NCI-H460 (cell line): ENCODE measurements at places on chromosomes 16 and 17. TPM values are rescaled to one million over a fixed set of nuclear protein-coding genes. Genes with fewer than 3 reads are reported as not detected.

GRCh38 chr17:75749545-75750389 lies 15.2 kb downstream of the GALK1 start:
- peak; percentile 71 for DNase-seq

DNA sequence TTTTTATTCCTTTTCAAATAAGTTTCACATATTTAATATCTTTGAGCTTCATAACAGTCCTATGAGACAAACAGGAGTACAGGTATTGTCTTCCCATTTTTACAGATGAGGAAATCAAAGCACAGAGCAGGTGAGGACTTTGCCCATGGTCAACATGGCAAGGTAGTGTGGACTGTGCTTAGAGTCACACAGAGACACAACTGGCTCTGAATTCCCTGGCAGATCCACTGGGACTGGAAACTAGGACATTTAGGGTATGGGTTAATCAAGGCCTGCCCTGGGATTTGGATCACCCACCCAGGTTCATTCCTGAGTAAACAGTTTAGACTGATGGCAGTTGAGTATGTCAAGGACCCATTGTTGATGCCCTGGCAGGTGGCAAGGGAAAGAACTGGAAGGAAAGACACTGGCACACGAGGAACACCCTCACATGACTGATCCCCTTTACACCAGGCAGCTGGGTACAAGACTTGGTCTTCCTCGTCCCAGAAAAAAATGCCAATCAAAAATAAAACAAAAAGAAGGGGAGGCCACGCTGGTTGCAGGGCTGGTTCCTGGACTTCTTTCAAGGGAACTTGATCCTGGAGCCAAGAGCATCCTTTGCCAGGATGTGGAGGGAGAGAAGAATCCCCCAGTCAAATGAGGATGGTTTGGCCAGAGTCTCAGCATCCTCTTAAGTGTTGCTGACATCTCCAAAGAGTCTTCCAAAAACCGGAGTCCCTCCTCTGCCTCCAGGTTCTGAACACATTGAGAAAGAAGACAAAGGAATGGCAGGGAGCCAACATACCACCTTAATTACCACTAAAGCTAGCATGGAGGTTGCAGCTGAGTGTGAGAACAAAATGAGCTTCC lies 34.9 kb downstream of the CHD9 start:
- no peak for DNase-seq

GRCh38 chr16:55938126-55938525 lies 63.0 kb upstream of the CES5A start:
- DNase-seq = no peak

DNA sequence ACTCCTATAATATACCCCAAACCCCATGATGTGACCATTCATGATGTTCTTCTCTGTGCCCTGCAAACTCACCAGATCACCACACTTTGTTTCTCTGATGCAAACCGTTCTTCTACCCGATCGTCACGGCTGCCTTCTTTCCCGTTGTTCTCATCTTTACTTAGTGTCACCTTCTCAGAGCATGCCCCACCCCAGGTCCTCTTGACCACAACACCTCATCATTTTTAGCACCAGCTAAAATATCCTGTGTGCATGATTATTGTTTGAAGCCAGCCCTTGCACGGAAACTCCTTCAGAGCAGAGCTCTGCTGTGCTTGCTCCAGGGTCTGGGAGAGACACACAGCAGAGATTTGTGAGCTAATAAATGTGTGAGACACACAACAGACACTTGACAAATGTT lies 38.9 kb upstream of the CREBBP start:
- no peak for DNase-seq

GRCh38 chr16:28267356-28267755 lies 25.0 kb upstream of the SBK1 start:
- no peak for DNase-seq

GRCh38 chr17:28285965-28286364 lies 33.0 kb upstream of the TMEM97 start:
- no peak for DNase-seq

- no peak for DNase-seq
Observed at GRCh38 chr16:48057048-48057447, 98.7 kb downstream of the ABCC12 start.

GRCh38 chr16:28984619-28985135 lies at the start of gene LAT:
TSS of gene LAT (plus strand) at chr16:28985052. CDS start at chr16:28985418, 366 bp downstream.
- no peak for DNase-seq

- no peak for DNase-seq
Observed at GRCh38 chr16:10610499-10611184, 30.2 kb upstream of the EMP2 start.

DNA sequence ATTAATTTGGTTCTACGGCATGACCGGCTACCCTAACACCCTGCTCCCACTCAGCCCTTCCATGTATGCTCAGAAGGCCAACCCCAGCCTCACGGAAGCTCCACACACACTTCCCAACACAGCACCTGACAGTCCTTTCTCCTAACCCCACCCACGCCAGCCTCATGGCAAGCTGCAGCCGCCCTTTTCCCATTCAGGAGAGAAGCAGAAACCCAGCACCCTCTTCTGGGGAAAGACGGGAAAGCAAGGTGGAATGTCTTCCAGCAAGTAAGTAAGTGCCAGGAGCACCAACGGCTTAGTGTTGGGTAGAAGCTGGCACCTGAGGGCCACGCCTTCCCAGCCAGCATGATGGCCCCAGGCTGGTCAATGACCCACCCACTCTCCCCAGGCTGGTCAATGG lies 32.1 kb downstream of the ABR start:
- DNase-seq = peak; percentile 78

- DNase-seq = no peak
Observed at GRCh38 chr16:74053312-74053711, 243.3 kb upstream of the PSMD7 start.

GRCh38 chr17:60959696-60960095 lies 282.0 kb downstream of the BCAS3 start:
- no peak for DNase-seq

GRCh38 chr16:52462816-52463215 lies 84.1 kb downstream of the TOX3 start:
- no peak for DNase-seq

DNA sequence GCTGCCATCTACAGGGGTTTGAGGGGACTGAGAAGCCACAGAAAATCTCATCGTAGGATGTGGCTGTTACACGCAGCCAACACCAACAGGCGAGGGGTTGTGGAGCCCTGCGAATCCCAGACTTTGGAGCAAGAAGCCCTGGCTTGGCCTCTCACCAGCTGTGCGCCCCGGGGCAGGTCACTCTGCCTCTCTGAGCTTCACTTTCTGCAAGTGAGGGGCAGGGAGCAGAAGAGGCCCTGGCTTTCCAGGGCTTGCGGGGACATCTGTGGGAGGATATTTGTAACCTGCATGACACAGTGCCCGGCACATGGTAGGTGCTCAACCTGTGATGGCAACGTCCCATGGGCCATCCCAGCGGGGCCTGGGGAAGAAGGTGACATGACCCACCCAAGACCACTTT lies 32.9 kb upstream of the CIBAR2 start:
- DNase-seq = no peak

- DNase-seq = no peak
Observed at GRCh38 chr16:8585041-8585440, 5.3 kb downstream of the TMEM114 start.

GRCh38 chr17:75950421-75950820 lies 9.6 kb upstream of the FBF1 start:
- DNase-seq = no peak

DNA sequence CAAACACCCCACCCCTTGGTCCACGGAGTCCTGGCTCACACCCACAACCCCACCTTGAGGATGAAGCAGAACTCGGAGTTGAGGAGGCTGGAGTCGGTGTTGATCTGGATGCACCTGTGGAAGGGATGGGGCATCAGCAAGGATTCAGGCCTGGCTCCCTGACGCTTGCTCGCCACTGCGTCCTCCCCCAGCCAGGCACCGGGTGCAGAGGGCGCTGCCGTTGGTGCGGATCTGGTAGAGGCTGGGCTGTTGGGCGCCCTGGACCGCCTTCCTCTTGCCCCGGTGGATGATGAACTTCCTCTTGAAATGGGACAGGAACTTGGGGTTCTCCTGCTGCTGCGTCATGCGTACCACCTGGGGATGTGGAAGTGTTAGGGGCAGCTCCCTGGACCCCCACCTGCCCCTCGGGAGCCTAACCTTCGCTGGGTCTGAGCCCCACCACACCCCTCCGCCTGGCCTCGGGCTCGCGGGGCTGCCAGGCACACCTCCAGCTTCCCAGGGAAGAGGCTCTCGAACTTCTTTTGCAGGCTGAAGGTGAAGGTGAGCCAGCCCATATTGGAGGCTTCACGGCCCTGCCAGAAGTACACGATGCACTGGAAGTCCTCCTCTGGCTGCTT lies 12.3 kb downstream of the FLII start:
- DNase-seq = no peak

- DNase-seq = no peak
Observed at GRCh38 chr17:56020369-56020768, 132.9 kb upstream of the ANKFN1 start.

Gene OTOP2
- not detected in 2 replicates for total RNA-seq

Gene TMEM238L
- total RNA-seq = not detected in 2 replicates

Gene ZP2
- not detected in 2 replicates for total RNA-seq

Gene TOX3
- not detected in 2 replicates for total RNA-seq

Gene ITGAD
- not detected in 2 replicates for total RNA-seq

Gene CACNG5
- not detected in 2 replicates for total RNA-seq

Gene IL21R
- 0.10 TPM in 1 of 2 replicates, not detected in the other for total RNA-seq

Gene AANAT
- total RNA-seq = not detected in 2 replicates

Gene CPNE7
- total RNA-seq = 38.5 and 43.1 TPM in 2 replicates

Gene CYB5B
- total RNA-seq = 79.3 and 107 TPM in 2 replicates

Gene MYOCD
- 0.02 TPM in 1 of 2 replicates, not detected in the other for total RNA-seq
